Activated CD4-positive, alpha-beta T cell treated with anti-CD3 and anti-CD28 coated beads, Interleukin-10, Interleukin-2, amounts not matched to agents 100 ng/mL and 50 ng/mL, durations not matched to agents 16 hours and 8 hours (primary cell): ENCODE measurements at places on chromosomes 2 and 18.
A peak's percentile ranks its signal among the peaks of the same experiment; 100 is the strongest.

DNA sequence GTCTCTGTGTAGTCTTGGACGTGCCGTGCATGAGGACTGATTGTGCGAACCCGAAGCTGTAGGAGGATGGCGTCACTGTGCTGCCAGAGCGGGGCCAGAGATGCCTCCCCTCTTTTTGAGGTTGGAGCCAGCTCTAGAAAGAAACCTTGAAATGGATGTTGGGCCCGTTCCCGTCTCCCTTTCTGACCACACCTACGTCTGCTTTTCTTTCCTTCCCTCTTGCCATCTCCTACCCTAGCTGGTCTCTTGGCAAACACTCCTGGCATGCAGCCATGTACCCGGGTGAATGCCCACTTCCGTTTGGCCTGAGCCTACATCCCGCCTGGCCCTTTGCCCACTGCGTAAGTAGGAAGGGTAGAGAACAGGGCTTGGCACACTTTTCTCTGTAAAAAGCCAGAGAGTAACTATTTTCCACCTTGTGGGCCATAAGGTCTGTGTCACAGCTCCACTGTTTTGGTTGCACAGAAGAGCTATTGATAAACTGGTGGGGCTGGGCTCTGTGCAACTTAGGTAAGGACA is 37.4 kb downstream of the SH3BP4 start:
- DNase-seq = no peak

GRCh38 chr2:10876963-10877362 is 34.8 kb upstream of the KCNF1 start:
- DNase-seq = no peak

GRCh38 chr2:226495466-226496272 is 304.0 kb downstream of the IRS1 start:
- no peak for DNase-seq

- no peak for DNase-seq
Measured at GRCh38 chr2:33292981-33293595, 183.4 kb upstream of the RASGRP3 start.

DNA sequence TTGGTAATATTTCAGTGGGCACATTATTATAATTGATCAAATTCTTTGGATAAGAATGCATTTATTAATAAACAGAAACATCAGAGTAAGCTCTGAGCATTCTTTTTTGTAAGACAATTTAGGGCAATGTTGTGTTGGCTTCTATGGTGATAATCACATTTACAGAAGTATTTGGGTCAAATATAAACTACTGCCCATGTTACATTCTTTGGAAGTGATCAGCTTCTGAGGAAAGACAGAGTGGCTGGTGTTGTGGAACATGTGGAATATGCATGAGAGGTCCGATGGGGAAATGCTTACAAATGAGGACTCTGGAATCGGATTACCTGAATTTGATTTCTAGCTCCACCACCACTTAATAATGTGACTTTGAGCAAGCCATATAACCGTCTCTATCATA is 19.4 kb downstream of the SERPINB13 start:
- DNase-seq = no peak

- no peak for DNase-seq
Measured at GRCh38 chr18:21662581-21662980, 42.0 kb downstream of the ABHD3 start.

DNA sequence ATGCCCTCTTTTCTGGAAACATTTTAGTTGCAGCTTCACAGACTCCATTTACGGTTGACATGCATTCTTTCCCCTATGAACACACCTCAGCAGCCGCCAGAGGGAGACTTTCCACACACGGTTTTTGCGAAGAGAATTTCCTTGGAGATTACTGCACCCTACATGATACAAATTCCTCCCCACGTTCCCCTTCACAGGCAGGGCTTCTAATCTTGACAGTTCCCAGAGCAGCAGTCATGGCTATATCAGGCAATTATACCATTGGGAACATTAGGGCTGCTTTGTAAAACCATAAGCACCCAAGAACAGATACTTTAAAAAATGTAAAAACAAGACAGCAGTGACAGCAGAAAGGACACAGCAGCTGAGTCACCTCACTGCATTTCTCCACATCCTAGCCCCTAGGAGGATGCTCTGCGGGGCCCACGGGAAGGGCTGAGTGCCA is 253.8 kb downstream of the TGIF1 start:
- peak; percentile 22 for DNase-seq

DNA sequence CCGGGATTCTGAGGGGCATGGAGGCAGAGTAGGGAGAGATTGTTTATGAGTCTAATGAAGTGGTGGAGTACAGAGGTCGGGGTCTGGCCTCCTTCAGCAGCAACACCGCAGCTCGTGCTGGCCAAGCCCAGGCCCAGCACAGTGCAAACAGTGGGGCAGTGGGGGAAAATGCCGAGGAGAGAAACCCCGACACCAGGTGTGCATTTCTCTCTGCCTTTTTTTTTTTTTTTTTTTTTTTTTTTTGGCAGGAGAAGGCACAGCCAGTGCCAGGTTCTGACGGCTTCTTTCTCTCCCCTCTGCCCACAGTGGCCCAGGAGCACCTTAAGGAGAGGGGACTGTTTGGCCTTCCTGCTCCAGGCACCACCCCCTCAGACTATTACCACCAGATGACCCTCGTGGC is 219.3 kb downstream of the GLI2 start:
- no peak for DNase-seq

GRCh38 chr18:22172120-22172582 is 2.8 kb downstream of the GATA6 start:
- DNase-seq = no peak

DNA sequence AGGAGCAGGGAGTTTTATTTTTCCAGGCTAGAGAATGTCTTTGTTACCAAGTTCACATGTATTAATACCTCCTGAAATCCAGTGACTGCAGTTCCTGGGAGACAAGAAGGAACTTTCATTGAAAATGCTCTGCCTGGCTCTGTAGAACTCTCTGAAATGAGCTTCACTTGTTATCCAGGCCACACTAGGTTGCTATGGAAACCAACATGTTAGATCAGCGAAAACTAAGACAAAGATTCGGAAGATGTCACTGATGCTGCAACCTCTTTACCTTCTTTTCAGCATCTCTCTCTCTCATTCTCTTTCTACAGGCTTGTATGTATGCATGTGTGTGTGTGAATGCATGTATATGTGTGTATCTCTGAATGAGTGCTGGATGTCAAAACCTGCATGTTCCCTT is 218.5 kb downstream of the TRIB2 start:
- no peak for DNase-seq

- DNase-seq = no peak
Measured at GRCh38 chr2:103010751-103011150, 248.9 kb downstream of the TMEM182 start.

GRCh38 chr18:36780748-36781147 is 48.1 kb downstream of the TPGS2 start:
- no peak for DNase-seq

DNA sequence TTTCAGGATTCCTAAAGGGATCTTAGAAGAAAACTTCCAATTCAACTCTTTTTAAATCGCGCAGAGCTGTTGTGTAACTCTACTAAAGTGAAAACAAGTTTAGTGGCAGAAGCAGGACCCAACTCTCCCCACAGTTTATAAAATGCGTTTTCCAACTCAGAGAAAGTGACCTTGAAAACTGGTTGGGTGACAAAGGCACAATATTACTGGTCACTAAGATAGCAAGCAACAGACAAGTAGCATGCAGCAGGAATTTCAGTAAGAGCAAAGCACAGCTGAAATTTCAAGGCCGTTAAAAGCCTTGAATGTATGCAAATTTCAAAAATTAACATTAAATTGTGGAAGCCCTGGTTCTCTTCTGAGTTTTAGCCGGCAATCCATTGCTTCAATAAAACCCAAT is 66.9 kb downstream of the STK39 start:
- DNase-seq = no peak

- no peak for DNase-seq
Measured at GRCh38 chr2:29664578-29664977, 256.8 kb downstream of the ALK start.

DNA sequence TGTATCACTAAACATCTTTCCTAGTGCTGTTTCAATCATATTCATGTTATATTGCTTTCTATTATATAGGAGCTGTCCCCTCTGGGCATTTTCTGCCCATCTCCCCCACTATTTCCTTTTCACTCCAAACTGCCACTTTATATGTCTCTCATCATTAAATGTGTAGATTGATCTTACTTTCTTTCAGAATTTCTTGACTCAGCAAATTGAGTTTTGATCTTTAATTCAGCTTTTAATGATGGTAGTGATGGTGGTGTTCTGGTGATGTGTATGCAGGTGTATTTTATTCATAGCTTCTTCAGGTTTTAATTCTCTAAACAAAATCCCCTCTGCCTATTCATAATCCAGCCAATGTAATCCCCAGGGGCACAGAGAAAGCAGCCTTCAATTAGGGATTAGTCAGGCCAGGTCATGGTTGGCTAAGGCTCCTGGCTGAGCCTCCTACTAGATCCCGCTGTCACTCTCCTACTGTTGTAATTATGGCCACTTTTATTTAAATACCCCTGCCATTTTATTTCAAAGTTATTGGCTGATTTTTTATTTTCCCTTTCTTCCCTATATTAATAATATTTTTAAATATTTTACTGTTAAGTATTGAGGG is 325.4 kb downstream of the SPAG16 start:
- DNase-seq = no peak

DNA sequence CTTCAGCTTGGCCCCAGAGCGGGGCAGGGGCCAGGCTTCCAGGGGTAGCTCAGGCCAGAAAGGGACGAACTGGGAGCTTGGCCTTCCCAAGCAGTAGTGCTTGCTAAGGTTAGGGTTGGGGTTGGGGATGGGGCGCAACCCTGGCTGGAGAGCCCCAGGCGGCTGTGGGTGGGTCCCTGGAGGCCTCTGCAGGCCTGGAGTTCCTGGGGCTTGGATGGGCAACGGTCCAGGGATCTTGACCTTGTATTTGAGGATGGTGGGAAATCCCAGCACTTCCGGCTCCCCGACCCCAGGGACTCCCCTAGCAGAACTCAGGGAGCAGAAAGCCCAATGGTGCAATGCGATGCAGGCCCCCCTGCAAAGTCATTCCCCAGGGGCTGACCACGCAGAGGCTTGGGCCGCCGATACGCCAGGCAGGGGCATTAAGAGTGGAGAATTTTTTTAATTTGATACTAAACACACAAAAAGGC is 12.6 kb upstream of the MLPH start:
- no peak for DNase-seq

DNA sequence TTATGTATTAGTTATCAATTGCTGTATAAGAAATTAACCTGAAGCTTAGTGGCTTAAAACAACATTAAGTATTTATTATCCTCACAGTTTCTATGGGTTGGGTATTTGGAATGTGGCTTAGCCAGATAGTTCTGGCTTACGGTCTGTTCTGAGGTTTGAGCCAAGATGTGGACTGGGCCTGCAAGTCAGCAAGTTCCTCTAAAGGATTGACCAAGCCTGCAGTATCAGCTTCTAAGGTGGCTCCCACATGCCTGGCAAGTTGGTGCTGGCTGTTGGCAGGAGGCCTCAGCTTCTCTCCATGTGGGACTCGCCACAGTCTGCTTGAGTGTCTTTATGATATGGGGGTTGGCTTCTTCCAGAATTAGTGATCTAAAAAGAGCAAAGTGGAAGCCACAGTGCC is 45.0 kb upstream of the TCF4 start:
- DNase-seq = no peak

DNA sequence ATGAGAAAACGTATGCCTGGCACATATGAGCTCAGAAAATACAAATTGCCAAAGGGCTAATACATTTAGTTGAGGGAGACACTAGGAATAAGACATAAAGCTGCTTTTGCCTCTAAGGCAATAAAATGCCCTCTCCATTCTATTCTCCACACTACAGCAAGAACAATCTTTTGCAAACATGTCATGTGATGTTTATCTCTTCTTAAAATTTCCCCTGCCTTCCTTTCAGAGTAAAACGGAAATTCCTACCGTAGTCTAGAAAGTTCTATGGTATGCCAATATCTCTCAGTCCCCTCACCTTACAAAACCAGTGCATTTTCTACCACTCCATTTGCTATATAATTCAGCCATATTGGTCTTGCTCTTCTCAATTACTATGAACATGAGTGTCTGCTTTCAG is 33.1 kb downstream of the C18orf54 start:
- no peak for DNase-seq

- DNase-seq = no peak
Measured at GRCh38 chr2:163884416-163884815, 148.6 kb upstream of the FIGN start.

GRCh38 chr2:150296770-150297546 is 190.5 kb downstream of the RND3 start:
- DNase-seq = no peak

- DNase-seq = no peak
Measured at GRCh38 chr18:30342675-30343074, 699.9 kb downstream of the DSC3 start.

DNA sequence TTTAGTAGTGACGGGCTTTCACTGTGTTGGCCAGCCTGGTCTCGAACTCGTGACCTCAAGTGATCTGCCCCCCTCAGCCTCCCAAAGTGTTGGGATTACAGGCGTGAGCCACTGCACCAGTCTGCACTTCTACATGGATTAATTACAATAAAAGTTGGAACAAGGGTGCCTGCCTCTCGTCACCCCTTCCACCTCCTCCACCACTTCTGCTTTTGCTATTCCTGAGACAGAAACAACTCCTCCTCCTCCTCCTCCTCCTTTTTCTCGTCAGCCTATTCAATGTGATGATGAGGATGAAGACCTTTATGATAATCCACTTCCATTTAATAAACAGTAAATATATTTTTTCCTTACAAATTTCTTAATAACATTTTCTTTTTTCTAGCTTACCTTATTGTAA is 35.2 kb downstream of the SRBD1 start:
- no peak for DNase-seq

GRCh38 chr2:10064932-10065772 is 15.1 kb downstream of the CYS1 start:
- DNase-seq = no peak

GRCh38 chr2:11870064-11870463 is 123.6 kb downstream of the LPIN1 start:
- no peak for DNase-seq

DNA sequence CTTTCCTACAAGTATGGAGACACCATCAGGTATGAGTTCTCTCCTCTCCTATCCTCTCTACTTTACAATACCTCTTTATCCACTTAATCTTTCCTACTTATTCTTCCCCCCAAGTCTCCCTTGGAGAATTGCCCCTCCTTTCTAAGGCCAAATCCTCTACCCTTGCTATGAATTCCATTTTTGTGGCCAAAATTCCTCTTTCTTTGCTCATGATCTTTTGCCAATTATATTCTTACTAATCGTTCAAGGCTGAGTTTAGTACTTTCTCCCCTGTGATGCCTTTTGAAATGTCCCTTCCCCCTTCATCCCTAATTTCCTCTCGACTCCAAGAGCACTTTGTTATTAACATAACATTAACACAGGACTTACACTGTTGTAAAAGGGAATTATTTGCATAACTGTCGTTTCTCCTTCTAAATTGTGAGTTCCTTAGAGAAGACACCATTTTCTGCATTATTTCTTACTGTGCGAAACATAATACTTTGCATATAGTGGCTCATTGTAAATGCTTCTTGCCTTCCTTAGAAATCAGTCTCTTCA is 133.4 kb downstream of the KCTD1 start:
- DNase-seq = no peak
